Mesothelial cell of epicardium (in vitro differentiated cells): ENCODE measurements at places on chromosomes 3 and 15. TPM values are rescaled to one million over a fixed set of nuclear protein-coding genes. Genes with fewer than 3 reads are reported as not detected.

GRCh38 chr3:50524746-50525145 is 21.3 kb upstream of the CACNA2D2 start:
- H3K27ac ChIP-seq = no peak overlapping the region
- H3K27me3 ChIP-seq = peaks cover 52% of the 10 kb centered on the region
- no peak overlapping the region for H3K4me3 ChIP-seq
- DNase-seq = no peak
- H3K4me1 ChIP-seq = peaks cover 7% of the 10 kb centered on the region

GRCh38 chr3:10263646-10264363 is 15.5 kb downstream of the TATDN2 start:
- peak overlapping the region; percentile 20 for H3K4me3 ChIP-seq
- peaks cover 49% of the 10 kb centered on the region for H3K36me3 ChIP-seq
- H3K4me1 ChIP-seq = peaks cover 13% of the 10 kb centered on the region
- no peaks in the 10 kb centered on the region for H3K27me3 ChIP-seq
- DNase-seq = no peak

- no peaks in the 10 kb centered on the region for H3K36me3 ChIP-seq
- H3K4me1 ChIP-seq = peaks cover 14% of the 10 kb centered on the region
- no peak for DNase-seq
- no peak overlapping the region for H3K4me3 ChIP-seq
These were observed 392.3 kb downstream of the LSAMP start for GRCh38 chr3:116053017-116053416.

The GUCA1C gene
- not detected in 3 replicates for total RNA-seq

DNA sequence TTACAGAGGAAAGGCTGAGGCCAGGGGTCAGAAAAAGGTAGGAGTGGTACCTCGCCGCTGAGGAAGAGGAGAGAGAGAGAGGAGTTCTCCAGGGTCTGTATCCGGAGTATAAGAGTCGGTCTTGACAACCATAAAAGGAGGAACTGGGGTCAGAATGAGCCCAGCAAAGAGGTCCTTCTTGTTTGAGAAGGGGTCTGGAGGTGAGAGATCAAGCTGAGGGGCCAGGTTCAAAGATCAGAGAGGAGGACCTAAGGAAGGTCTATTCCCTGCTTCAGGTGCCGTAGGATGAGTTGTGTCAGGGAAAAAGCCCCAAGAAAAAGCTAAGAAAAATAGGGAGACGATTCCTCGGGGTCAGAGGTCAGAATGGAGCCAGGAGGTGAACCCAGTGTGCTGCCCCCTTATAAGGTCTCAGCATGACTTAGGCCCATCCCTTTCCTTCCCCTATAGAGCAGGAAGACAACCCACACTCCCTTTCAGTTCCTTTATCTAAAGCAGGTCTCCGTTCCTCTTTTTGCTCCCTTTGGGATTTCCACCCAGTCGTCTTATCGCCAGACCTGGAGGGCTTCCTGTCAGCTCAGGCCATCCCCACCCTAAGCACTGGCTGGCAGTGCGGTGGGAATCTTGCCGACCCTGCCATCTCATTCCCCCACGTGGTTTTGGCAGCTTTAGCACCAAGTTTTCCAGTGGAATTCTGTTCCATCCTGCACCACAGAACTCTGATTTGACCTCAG is 651 bp downstream of the MTMR14 start:
- H3K27ac ChIP-seq = peak overlapping the region; percentile 94
- H3K36me3 ChIP-seq = peaks cover 16% of the 10 kb centered on the region
- no peak for DNase-seq
- H3K4me3 ChIP-seq = peak overlapping the region; percentile 95
- H3K27me3 ChIP-seq = no peaks in the 10 kb centered on the region

The STRA6 gene
- 101 to 114 TPM (median 111 TPM) in 3 replicates for total RNA-seq

GRCh38 chr15:96735632-96736240 is 405.2 kb downstream of the NR2F2 start:
- no peaks in the 10 kb centered on the region for H3K36me3 ChIP-seq
- no peak overlapping the region for H3K27ac ChIP-seq

DNA sequence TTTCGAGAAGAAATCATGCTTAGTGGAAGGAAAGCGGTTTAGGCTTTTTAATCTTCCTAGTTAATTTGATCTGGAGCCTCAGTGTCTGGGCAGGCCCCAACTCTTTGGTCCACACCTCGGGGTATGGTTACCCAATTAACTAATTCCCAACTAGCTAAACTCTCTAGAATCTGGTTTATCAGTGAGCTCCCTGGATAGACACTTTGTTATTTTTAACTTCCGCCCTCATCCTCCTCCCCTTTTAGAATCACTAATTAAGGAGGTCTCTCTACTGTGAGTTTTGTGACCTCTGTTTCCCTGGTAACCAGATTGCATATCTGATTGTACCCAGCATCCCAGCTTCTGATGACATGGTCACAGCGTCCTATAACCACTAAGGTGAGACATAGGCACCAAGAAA is 112.2 kb downstream of the RARB start:
- no peak for DNase-seq
- H3K4me3 ChIP-seq = no peak overlapping the region
- peaks cover 80% of the 10 kb centered on the region for H3K4me1 ChIP-seq
- peak overlapping the region; percentile 81 for H3K27ac ChIP-seq
- H3K27me3 ChIP-seq = no peaks in the 10 kb centered on the region
- peaks cover 34% of the 10 kb centered on the region for H3K36me3 ChIP-seq

DNA sequence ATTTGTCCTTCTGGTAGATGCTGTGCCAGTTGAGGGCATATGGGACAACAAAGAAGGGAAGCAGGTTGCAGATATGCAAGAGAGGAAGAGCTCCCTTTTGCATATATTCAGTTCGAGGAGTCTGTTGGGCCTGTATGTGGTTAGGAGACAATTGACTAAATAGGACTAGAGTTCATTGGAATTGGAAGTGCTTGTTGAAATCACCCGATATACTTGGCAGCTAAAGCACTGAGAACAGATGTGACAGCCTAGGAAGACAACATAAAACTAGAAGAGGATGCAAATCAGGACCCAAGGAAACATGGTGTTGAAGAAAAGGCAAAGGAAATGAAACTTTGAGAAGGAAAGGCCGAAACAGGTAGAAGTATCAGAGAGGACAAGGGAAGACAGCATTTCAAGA is 215.2 kb upstream of the P2RY1 start:
- no peak overlapping the region for H3K27ac ChIP-seq
- H3K4me3 ChIP-seq = no peak overlapping the region
- no peak for DNase-seq
- peaks cover 18% of the 10 kb centered on the region for H3K4me1 ChIP-seq
- no peaks in the 10 kb centered on the region for H3K36me3 ChIP-seq

The TF gene
- total RNA-seq = 5.2 to 6.4 TPM (median 5.7 TPM) in 3 replicates

- H3K27me3 ChIP-seq = peaks cover 2% of the 10 kb centered on the region
- no peak for DNase-seq
- H3K36me3 ChIP-seq = no peaks in the 10 kb centered on the region
- peaks cover 5% of the 10 kb centered on the region for H3K4me1 ChIP-seq
- H3K4me3 ChIP-seq = no peak overlapping the region
- no peak overlapping the region for H3K27ac ChIP-seq
These were observed 61.0 kb upstream of the ST3GAL6 start for GRCh38 chr3:98702166-98702565.

- no peak overlapping the region for H3K27ac ChIP-seq
- H3K27me3 ChIP-seq = no peaks in the 10 kb centered on the region
- no peak for DNase-seq
- H3K4me1 ChIP-seq = peaks cover 7% of the 10 kb centered on the region
These were observed 22.5 kb downstream of the CDCP1 start for GRCh38 chr3:45123581-45124269.

DNA sequence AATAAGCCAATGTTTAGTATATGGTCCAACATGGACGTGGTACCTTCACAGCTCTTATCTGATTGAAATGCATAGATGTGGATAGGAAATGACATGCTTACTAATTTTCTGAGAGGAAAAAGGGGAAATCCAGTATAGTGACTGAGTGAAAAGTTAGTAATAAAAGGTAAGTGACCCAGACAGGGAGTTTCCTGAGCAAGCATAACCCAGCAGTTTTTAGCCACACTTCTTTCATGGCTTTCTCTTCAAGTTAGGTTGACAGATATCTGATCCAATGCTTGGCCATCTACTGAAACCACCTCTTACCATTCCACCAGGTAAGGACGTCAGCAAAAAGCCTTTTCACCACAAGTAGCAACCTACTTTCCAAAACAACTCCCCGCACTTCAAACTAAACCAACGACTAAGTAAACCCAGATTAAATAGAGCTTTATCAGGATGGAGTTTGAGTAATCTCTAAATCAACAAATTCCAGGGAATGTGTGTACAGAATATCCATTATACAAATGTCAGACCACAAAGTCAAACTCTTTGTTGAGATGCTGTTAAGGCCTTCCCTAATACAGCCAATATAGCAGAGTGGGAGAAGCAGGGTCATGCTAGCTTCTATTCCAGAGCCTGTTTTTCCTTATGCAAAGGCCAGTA is 329.7 kb downstream of the RORA start:
- no peaks in the 10 kb centered on the region for H3K36me3 ChIP-seq
- no peak overlapping the region for H3K4me3 ChIP-seq
- no peak overlapping the region for H3K27ac ChIP-seq
- peaks cover 8% of the 10 kb centered on the region for H3K4me1 ChIP-seq

DNA sequence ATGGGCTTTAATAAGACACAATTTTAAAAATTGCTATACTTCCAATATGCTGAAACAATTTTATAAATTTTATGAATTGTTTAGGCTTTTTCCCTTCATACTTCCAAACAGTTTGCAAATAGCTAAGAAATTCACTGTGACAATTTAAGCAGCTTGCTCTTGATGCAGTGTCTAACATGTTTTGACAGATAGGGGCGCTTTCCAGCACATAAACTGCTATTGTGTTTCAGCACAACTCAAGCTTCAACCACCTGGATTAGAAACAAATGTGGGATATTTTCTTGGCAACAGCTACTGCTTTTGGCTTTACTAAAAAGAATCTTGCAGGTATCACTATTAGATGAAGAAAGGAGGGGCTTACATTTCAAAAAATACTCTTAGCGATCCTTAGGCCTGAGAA is 565.8 kb upstream of the DPPA4 start:
- DNase-seq = no peak
- no peaks in the 10 kb centered on the region for H3K27me3 ChIP-seq
- no peak overlapping the region for H3K27ac ChIP-seq
- no peak overlapping the region for H3K4me3 ChIP-seq
- H3K4me1 ChIP-seq = peaks cover 12% of the 10 kb centered on the region
- H3K36me3 ChIP-seq = peaks cover 6% of the 10 kb centered on the region

DNA sequence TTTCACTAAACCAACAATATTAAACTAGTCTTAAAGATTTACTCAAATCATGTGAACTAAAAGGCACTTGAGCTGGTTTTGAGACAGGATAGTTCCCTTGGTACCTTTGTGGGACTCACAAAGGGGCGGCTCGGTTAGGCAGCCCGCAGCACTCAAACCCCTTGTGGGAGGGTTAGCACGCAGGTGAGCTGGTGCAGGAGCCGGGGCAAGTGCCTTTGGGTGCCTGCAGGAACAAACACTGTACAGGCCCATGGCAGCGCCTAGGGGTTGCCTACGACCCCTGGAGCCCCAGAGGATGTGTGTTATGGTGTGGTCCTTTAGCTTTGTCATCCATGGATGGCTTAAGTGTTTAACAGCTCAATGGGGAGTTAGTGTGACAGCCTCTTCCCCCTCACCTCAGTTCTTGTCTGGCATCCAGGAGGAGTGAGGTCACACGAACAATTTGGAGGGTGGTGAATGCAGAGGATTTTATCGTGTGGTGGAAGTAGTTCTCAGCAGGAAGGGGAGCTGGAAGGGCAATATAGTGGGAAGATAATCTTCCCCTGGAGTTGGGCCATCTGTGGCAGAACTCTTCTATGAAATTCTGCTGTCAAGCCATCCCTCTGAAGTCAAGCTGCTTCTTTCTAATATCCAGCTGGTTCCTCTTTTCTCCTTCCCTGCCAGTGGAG is 470.9 kb downstream of the RBMS3 start:
- H3K36me3 ChIP-seq = no peaks in the 10 kb centered on the region
- H3K4me3 ChIP-seq = no peak overlapping the region
- H3K27me3 ChIP-seq = no peaks in the 10 kb centered on the region
- no peak overlapping the region for H3K27ac ChIP-seq

GRCh38 chr15:34603095-34603494 is 19.6 kb upstream of the GOLGA8B start:
- H3K27me3 ChIP-seq = peaks cover 40% of the 10 kb centered on the region
- no peak for DNase-seq
- H3K4me3 ChIP-seq = no peak overlapping the region
- no peak overlapping the region for H3K27ac ChIP-seq
- H3K36me3 ChIP-seq = no peaks in the 10 kb centered on the region
- peaks cover 16% of the 10 kb centered on the region for H3K4me1 ChIP-seq

The ACKR4 gene
- 0.13 TPM in 2 of 3 replicates, not detected in the other for total RNA-seq

The SLC6A1 gene
- total RNA-seq = not detected in 3 replicates

GRCh38 chr3:89494734-89495133 is 387.3 kb downstream of the EPHA3 start:
- no peaks in the 10 kb centered on the region for H3K27me3 ChIP-seq
- no peaks in the 10 kb centered on the region for H3K36me3 ChIP-seq
- peaks cover 6% of the 10 kb centered on the region for H3K4me1 ChIP-seq
- H3K4me3 ChIP-seq = no peak overlapping the region
- DNase-seq = no peak

- H3K36me3 ChIP-seq = peaks cover 7% of the 10 kb centered on the region
- H3K4me1 ChIP-seq = peaks cover 4% of the 10 kb centered on the region
- peak overlapping the region; percentile 51 for H3K27ac ChIP-seq
- no peak overlapping the region for H3K4me3 ChIP-seq
- no peak for DNase-seq
These were observed 1014.1 kb upstream of the SEMA6D start for GRCh38 chr15:46703020-46703861.

- peaks cover 71% of the 10 kb centered on the region for H3K4me1 ChIP-seq
- DNase-seq = no peak
- H3K27ac ChIP-seq = peak overlapping the region; percentile 22
- no peaks in the 10 kb centered on the region for H3K27me3 ChIP-seq
- H3K36me3 ChIP-seq = peaks cover 7% of the 10 kb centered on the region
- H3K4me3 ChIP-seq = no peak overlapping the region
These were observed 11.1 kb downstream of the RAD18 start for GRCh38 chr3:8952130-8952529.

- DNase-seq = no peak
- no peaks in the 10 kb centered on the region for H3K4me1 ChIP-seq
- H3K4me3 ChIP-seq = no peak overlapping the region
- peaks cover 1% of the 10 kb centered on the region for H3K36me3 ChIP-seq
- no peak overlapping the region for H3K27ac ChIP-seq
These were observed 391.6 kb upstream of the DPPA4 start for GRCh38 chr3:109728861-109729494.

- H3K27me3 ChIP-seq = peaks cover 9% of the 10 kb centered on the region
- peaks cover 37% of the 10 kb centered on the region for H3K4me1 ChIP-seq
- DNase-seq = no peak
These were observed 115.3 kb downstream of the MEGF11 start for GRCh38 chr15:66138096-66138783.

The PCSK6 gene
- 3.7 to 4.5 TPM (median 3.7 TPM) in 3 replicates for total RNA-seq
